ENCODE measurements at places on chromosomes 1 and 21.

GRCh38 chr1:20318971-20319370 lies 28.3 kb downstream of the VWA5B1 start:
- DNase-seq, result no peak

DNA sequence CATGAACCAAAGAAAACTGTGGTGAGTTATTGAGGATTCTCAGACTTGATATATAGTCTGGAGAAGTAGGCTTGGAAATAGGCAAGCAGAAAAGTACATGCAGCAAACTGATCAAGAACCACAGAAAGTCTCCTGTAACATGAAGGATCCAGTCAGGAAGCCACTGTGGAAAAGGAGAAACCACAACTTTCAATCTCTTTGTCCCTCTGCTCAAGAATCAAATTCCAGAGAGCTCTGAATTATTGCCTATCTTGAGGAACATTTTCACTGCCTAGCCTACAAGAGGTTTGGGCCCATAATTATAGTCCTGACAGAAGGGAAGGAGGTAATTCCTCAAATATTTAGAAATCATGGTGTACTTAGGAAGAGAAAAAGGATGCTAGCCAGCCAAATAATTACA lies 43.0 kb upstream of the ADAMTS1 start:
- DNase-seq, result no peak

DNA sequence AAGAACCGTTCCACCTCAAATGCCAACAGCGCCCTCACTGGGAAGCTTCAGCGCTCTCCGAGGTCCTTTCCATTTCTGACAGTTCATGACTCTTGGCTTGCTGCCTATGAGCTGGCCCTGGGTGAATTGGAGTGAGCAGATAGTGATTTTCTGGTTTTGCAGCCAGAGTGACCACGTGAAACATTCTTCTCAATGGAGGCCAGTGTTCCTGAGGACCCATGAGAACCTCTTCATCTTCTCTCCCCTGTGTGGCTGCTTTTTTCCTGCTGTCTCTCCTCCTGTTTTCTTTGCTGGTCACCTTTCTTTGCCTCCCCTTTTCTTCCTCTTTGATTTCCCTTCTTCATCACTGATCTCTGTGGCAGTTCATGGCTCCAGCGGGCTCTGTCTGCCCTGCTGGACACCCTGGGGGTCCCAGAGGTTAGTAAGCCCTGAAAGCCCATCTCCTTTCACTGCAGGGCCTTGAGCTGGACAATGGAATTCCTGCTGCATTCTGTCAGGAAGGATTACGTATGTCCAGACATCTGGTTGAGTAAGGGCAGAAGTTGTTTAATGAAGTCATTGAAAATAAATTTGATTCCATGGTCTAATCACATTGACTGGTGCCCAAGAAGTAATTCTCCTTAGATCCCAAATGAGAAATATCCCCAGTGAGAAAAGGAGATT lies 29.9 kb downstream of the VASH2 start:
- DNase-seq, result no peak

GRCh38 chr1:18440385-18441226 lies 40.1 kb upstream of the KLHDC7A start:
- no peak for DNase-seq

GRCh38 chr1:89681045-89681729 lies 48.3 kb downstream of the LRRC8C start:
- no peak for DNase-seq

DNA sequence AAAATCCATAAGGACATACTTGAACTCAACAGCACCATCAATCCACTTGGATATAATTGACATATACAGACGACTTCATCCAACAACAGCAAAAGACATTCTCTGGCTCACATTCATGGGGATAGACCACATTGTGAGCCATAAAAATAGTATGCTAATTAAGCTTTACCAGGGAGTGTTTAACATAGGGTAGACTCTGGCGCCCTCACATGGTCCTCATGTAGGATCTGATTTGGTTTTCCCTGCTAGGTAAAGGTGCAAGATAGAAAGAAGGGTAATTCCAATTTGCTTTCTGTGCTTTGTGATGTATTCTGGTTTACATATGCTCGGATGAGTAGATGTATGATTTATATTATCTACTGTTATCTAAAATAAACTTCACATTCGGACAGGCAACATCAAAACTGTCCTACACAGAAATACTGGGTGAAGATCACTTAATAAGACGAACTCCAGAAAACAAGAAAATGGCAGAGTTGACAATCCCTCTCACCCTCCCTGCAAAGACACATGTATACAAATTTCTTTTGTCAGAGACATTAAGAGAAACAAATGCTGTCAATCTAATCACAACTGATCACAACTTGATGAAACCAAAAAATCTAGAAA lies 27.7 kb downstream of the CR1L start:
- no peak for DNase-seq

- no peak for DNase-seq
These were observed 28.2 kb upstream of the EPB41 start for GRCh38 chr1:28885977-28886730.
